ENCODE measurements at places on chromosomes 4 and X.
A peak's percentile ranks its signal among the peaks of the same experiment; 100 is the strongest.

GRCh38 chr4:184745831-184746795 is 12.2 kb upstream of the CENPU start:
- DNase-seq, result peak; percentile 79

DNA sequence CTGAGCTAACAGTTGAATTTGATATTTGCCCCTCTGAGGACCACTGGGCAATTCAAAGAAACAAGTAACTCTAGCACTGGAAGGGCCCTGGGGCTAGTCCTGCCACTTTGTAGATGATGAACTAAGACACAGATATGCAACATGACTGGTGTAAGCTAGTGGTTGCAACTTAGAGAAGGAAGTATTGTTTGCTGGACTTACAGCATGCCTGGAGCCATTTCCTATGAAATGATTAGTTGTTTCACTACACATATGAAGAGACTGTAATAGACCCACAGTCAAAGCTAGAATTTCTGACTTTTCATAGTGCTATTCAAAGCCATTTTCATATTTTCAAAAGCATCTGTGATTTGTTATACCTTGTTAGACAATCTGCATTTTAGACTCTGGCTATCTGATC is 96.2 kb downstream of the TSPAN7 start:
- DNase-seq, result no peak

- DNase-seq, result no peak
Measured at GRCh38 chr4:149985981-149986380, 92.3 kb upstream of the DCLK2 start.

DNA sequence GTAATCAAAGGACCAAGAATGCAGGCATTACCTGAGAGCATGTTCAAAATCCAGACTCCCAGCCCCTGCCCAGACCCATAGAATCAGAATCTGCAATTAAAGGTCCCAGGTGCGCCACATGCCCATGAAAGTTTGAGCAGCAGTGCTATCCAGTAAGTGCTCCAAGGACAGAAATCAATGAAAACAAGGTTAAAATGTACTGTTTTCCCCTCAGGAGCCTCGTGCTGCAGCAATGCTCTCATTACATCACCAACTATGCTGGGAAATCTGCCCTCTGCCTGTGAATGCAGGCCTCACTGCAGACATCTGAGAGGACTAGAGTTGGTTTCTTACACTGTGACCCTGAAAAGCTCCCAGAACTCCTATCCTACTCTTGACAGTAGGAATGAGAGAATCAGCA is 21.1 kb downstream of the ANXA5 start:
- DNase-seq, result no peak

DNA sequence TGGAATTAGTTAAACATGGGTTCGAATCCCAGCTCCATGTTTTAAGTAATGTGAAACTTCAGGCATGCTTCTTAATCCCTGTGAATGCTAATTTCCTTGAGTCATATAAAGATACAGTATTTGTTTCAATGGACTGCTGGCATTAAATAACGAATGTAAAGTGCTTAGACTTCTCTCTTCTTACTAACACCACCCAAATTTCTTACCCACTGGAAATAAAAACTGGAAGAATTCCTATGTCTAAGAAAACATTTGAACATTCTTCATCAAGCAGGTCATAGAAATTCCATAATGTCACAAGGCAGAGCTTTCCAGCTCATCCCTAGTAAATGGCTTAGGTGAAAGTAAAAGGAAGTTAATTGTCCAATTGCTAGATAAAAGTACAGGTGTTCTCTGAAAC is 172.5 kb downstream of the ANK2 start:
- no peak for DNase-seq

DNA sequence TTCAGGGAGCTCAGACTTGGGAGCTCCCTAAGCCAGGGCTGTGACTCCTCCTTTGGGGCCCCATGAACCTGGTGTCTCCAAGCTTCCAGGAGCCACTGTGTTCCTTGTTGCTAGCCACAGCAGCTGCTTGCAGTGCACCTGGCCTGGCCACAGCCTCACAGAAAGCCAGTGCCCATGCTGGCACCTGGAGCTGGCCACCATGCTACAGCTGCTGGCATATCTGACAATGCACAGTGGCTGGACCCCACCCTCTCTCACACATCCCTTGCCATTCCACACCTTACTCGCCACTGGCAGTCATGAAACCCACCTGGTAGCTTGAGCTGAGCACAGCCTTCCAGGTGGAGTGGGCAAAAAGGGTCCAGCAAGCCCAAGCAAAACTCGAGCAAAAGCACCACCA is 441.7 kb downstream of the ARAP2 start:
- DNase-seq, result no peak

GRCh38 chr4:78288327-78288726 is 231.2 kb downstream of the FRAS1 start:
- no peak for DNase-seq

GRCh38 chrX:24426340-24426913 is 38.7 kb upstream of the PDK3 start:
- DNase-seq, result no peak

GRCh38 chr4:101128473-101128872 is 218.9 kb downstream of the PPP3CA start:
- DNase-seq, result no peak

- DNase-seq, result no peak
Measured at GRCh38 chrX:17990532-17990931, 129.4 kb upstream of the RAI2 start.

DNA sequence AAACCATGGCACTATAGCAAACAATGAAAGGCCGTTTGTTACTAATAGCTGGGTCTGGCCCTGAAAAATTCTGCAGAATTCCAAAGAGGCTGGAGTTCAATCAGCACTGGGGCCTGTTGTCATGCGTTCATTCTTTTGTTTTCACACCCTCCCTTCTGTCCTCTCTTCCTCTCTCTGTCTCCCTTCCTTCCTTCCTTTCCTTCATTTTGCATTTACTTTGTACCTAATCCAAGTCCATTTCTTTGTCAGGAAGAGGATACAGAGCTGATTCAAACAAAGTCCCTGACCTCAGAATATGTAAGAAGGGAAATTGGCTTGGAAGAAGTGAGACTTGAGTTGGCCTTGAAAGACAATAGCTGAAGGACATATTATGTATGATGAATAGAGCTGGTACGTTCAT is 119.6 kb upstream of the LDB2 start:
- DNase-seq, result no peak

DNA sequence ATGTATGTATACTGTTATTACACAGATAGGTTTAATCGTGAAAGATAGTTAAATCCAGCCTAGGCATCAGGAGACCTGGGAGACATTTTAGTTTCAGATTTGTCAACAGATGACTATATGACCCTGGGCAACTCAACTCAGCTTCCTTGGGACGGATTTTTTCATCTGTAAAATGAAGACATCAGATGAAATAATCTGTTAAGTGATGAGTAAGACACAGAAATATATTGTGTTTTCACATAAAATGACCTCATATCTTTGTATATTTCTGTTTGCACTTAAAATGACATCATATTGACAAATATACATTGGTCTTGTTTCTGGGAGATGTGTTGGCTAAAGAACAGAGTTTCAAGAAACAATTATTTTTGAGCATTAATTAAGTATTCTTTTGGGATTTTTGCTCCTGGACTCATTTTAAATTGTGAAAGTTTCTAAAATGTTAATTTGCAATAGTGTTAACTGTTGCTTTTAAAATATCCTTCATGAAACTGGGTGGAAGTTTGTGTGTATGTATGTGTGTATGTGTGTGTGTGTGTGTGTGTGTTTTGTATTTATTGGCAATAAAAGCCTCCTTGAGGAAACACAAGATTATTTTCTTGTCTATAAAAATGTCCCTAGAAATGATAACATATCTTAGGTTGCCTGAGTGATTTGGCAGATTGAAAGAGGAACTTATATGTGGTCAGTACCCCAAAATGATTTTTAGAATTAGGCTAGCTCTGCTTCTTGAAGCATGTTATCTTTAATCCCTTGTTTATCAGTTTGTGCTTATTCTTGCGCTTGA is 29.1 kb upstream of the MMAA start:
- no peak for DNase-seq

- DNase-seq, result no peak
Measured at GRCh38 chr4:33013282-33013681, 2293.1 kb downstream of the PCDH7 start.

- DNase-seq, result no peak
Measured at GRCh38 chr4:155639704-155640523, 26.7 kb upstream of the GUCY1A1 start.

DNA sequence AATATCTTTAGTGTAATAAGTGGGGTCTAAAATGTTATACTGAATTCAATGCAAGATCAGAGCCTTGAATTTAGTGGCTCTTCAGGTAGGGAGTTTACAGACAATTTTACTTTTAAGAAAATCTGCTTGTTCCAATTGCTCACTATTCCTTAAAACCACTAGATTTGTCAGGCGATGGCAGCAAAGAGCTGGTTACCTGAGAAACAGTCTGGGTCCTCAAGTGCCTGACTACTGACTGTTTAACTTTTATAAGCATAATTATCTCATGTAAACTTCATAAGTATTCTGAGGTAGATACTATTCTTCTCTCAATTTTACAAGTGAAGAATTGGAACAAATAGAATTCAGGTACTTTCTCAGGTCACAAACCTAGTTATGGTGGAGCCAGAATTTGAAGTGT is 84.3 kb downstream of the RRAGB start:
- DNase-seq, result no peak

DNA sequence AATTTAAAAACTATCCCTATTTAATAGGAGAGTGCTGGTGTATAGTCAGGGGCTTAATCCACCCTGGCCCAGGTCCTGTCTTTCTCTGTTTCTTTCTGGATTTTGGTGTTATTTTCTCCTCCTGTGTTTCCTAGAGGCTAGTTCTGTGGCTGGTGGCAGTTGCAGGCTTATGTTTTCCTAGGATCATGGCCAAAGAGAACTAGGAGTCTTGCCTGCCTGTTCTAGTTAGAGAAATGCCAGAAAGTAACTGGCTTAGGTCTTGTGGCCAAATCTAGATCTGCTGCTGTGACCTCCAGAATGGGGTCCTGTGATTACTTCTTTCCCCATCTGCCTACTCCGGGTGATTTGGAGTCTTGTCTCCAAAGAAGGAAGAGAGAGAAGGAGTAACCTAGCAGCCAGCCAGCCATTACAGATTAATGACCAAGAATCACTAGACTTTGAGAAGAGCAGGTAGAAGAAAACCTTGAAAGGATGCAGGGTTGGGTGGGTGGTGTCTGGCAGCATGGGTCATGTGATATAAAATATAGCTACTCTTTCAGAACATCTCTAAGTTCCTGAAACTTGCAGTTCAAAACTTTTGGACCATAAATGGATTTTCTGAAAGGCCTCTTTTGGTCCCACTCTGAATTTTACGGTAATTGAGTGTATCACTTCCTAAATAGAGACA is 117.9 kb downstream of the STIM2 start:
- DNase-seq, result no peak

DNA sequence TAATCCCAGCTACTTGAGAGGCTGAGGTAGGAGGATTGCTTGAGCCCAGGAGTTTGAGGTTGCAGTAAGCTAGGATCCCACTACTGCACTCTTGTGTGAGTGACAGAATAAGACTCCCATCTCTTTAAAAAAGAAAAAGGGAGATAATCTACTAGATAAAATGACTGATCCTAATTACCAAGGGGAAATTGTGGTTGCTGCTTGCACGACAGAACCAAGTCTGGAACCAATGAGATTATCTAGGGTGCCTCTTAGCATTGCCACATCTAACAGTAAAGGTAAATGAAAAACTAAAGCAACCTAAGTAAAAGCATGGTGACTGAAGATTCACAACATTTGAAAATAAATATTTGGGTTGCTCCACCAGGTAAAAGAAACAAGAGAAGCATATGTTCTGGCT is 185.1 kb downstream of the PDHA2 start:
- DNase-seq, result no peak

- no peak for DNase-seq
Measured at GRCh38 chr4:152363904-152364303, 172.0 kb downstream of the FBXW7 start.

DNA sequence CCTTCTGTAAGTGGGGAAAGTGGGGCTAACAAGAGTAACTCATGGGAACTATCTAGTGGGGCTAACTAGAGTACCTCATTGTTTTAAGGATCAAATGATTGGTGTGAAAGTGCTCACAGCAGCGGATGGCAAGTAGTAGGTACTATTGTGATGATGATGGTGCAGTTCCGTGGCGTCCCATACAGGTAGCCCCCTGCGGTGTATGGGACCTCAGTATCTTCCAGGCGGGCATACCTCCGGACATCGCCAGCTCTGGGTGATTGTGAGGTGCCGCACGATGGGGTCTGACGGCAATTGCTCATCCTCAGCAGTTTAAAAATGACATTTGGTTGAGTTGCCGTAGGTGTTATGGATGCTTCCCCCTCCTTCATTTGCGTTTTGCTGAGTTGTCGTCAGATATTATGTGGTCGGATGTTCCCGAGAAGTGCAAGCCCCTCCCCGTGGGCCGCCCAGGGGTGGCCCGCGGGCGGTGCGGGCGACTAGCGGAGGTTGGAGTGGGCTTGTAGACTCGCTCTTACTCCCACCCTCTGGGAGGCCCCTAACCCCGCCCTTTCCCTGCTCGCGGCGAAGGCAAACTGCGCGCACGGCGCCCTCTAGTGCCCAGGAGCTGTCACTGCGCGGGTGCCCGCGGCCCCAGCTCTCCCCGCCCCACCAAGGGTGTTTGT is 18.3 kb upstream of the GPR101 start:
- peak; percentile 75 for DNase-seq

GRCh38 chr4:180913750-180914149 is 1329.5 kb upstream of the TENM3 start:
- no peak for DNase-seq

DNA sequence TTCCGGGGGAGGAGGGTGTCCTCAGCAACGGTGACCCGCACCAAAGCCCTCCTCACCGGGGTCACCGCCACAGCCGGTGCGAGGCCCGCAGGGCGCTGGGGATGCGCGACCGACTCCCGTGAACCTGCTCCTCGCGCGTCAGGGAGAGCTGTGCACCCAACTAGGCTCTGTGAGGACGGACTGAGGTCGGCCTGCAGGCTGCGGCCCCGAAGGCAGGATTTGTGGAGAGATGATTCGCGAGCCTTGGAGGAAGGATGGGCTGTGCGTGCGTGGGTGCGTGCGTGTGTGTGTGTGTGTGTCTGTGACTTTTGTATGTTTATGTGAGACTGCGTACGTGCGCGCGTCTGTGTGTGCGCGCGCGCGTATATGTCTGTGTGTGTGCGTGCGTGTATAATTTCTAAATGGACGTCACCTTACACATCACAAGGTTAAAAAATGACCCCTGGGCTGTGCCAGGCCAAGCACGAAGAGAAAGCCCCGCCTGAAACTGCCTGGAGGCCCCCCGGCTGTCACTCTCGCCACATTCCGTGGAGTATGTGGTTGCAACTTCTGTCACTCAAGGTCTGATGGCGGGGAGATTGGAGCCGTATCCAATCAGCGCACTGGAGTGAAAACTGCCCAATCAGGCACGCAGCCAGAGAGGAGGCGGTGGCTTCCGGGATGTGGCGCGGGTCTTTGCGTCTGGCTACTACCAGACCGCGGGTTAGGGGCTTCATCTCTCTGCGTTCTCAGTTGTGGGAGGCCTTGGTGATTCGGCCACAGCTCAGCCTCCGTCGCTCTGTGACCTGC is at the start of gene ZNF141:
ZNF141 (plus strand) TSS at position 672 of the 789 bp plus-strand sequence. CDS start 170 bp downstream, outside the sequence.
- peak; percentile 94 for DNase-seq

DNA sequence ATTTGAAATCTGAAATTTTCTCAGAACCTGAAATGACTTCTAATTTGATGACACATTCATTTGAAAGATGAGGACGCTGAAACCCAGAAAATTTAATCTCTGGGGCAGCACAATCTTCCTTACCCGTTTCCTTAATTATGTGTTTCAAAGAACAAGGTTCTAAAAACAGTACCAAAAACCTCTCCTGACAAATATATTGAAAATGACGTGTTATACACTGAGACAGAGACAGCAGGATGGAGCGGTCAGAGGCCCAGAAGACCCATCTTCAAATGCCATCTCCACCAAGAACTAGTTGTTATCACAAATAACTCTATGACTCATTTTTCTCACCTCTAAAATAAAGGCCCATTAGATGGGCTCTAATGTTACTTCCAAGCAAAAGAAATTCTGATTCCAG is 177.3 kb downstream of the NSUN7 start:
- no peak for DNase-seq

GRCh38 chr4:20020056-20020455 is 231.6 kb upstream of the SLIT2 start:
- no peak for DNase-seq

All from stimulated activated CD4-positive, alpha-beta T cell treated with anti-CD3 and anti-CD28 coated beads, Interleukin-4, amount 100 ng/mL, for 24 hours (primary cell).